ENCODE measurements at places on chromosomes 4 and X.

GRCh38 chr4:112865443-112865842, 184.0 kb upstream of the ANK2 start:
- DNase-seq: no peak

- DNase-seq: no peak
Measured at GRCh38 chrX:41822892-41823291, 98.9 kb downstream of the GPR82 start.

DNA sequence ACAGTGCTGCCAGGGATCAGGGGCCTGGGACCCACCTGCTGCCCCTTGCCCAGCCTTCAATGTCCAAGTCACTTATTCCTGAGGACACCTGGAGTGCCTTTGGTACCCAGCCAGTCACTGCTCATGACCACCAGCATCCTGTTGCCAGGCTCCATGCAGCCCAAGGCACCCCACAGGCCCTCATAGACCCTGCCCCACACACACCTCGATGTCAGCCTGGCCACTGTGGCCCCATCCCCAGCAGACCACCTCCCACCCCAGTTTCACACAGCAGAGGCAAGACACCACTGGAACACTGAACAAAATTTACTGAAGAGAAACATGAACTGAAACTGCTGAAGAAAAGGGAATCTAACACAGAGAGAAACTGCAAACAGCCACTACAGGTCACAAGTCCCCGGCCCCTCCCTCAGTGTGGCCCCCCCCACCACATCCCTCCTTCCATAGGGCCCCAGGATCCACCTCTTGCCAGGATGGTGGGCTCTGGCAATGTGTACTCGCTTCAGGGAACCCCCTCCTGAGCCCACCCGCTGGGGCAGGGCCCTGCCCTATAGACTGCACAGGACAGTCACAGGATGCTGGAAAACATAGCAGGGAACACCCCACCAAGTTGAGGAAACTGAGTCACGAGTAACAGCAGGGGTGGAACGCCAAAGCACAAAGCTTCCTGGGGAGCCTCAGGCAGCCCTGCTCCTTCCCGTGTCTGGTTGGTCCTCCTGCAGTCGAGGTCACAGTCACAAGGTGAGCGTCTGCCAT, 5.2 kb downstream of the PNMA5 start:
- no peak for DNase-seq

DNA sequence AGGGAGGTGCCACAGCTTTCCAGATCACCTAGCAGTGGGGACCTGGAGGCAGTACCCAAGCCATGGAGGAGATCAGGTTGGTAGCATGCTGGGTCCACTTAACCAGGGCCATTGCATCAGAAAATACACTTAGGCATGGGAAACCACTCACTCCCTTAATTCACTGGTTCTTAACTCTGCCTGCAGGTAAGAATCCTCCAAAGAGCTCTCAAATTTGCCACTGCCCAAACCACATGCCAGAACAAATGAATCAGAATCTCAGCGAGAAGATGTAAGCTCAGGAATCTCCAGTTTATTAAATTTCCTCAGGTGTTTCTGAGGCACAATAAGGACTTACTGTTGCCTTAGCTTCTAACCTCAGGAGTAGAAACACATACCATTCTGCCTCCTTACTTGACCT, 327.7 kb upstream of the RASGEF1B start:
- DNase-seq: no peak

GRCh38 chr4:88807499-88807898, 109.9 kb upstream of the NAP1L5 start:
- DNase-seq: no peak

DNA sequence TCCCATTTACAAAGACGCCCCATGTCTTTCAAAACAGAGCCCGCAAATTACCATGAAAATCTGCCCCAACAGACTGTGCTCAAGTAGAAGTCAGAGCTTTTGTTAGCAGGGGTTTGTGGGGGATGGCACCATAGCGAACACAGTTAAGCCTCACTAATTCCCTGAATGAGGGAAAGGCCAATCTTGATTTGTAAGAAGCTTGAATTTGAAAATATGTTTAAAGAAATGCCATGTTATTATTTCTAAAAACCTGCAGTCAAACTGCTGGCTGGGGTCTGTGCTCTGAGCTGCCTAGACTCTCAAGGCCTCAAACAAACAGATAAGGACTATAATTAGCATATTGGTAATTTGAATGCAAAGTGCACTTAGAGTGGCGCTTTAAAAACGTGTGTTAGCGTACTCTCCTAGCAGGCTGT, 9.4 kb upstream of the PAK3 start:
- DNase-seq: no peak

- DNase-seq: no peak
Measured at GRCh38 chr4:116724249-116724648, 361.1 kb downstream of the TRAM1L1 start.

DNA sequence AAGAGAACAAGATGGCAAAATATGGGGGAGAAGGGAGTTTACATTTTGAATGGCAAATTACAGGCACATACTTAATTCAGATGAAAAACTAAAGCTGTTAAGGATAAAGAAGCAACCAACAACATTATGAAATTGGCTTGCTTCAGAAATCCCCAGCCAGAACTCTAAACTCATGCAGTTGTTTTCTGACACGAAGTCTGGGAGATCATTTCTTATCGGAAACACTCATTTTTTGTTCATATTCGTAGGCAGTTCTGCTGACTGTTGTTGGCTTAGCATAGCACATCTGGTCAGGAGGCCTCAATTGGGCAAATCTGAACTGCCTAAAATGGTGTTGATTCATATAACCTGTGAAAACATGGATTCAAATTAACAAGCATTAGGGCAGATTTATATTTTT, 33.0 kb upstream of the ARHGAP6 start:
- DNase-seq: no peak

DNA sequence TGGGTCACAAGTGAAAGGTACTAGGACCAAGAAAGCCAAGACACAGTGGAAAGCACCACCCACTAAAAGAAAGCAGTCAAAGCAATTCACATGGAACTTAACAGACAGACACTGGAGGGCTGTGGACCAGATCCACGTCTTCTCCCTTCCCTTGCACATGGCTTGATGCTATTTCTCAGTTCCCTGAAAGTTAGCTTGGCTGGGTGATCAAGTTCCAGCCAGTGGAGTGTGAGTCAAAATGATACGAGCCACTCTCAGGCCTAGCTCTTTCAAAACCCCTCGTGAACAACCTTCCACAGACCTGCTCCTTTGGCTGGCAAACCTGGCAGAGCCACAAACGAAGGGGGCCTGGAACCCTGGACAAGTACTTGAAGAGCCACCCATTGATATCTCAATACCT, 52.0 kb downstream of the RELL1 start:
- no peak for DNase-seq

DNA sequence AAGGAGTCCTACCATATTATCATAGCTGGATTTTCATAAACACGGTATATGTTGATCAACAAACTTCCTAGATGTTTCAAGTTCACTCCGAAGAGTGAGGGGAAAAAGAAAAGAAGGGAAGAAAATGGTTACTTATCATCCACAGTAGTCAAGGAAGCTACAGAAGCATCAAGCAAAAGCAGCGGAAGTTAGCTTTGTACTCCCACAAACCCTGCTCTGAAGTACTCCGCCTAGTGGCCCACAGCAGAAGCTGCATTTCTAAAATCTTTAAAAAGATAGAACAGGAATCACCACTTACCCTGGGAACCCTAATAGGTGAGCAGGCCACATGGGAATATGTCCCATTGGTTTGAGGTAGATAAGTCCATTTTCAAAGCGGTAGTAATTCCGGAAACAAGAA, 28.5 kb upstream of the FRG1 start:
- no peak for DNase-seq

DNA sequence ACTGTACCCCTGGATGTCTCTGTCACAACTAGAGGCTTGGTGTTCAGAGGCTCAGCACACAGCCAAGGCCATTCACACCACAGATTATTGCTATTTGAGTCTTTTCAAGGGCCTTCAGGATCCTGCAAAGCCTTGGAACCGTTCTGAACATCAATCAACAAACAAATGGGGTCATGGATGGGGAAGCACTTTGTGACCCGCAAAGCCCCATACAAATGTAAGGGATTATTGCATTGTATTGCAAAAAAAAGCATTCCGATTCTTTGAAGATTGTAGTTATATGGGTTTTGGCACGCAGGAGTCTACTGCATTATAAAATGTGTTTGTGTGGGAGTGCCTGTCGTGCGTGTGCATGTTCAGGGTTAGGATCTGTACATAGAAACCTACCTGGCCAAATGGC, 17.3 kb upstream of the BCORL1 start:
- DNase-seq: no peak

DNA sequence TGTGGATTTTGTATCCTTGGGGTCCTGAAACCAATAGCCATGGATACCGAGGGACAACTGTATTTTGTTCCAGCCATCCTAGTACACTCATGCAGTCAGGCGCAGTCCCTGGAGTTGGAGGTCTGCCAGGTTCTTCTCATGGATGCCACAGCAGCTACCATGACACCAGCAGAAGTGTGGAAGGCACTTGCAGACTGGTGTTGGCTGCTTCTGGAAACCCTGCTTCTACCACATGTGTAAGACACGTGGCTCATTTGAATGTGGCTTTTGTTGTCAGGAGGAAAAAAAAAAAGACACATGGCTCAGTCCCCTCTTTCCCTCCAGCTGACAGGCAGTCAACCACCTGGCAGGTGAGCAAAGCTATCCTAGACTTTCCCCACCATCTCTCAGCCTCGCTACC, 19.4 kb downstream of the DRD5 start:
- no peak for DNase-seq

- no peak for DNase-seq
Measured at GRCh38 chr4:178836865-178837264, 1394.6 kb upstream of the AGA start.

GRCh38 chr4:173187732-173188131, 19.1 kb downstream of the GALNT7 start:
- no peak for DNase-seq

DNA sequence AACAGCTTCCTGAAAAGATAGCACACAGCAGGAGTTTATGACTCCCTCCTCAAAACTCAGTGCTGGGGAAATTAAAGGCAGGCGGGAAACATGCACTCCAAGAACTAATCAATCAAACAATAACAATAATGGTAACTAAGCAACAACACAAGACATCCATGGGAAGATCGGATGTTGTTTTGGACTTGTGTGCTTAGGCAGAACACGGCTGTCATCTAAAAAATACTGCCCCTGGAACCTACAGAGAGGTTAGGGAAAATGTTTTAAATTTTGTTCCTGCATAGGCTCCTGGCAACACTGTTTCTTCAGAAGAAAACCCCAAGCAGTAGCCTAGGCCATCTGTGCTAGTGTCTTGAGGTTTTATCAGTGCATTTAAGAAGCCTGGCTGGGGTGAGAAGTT, 1378.2 kb downstream of the STIM2 start:
- no peak for DNase-seq

DNA sequence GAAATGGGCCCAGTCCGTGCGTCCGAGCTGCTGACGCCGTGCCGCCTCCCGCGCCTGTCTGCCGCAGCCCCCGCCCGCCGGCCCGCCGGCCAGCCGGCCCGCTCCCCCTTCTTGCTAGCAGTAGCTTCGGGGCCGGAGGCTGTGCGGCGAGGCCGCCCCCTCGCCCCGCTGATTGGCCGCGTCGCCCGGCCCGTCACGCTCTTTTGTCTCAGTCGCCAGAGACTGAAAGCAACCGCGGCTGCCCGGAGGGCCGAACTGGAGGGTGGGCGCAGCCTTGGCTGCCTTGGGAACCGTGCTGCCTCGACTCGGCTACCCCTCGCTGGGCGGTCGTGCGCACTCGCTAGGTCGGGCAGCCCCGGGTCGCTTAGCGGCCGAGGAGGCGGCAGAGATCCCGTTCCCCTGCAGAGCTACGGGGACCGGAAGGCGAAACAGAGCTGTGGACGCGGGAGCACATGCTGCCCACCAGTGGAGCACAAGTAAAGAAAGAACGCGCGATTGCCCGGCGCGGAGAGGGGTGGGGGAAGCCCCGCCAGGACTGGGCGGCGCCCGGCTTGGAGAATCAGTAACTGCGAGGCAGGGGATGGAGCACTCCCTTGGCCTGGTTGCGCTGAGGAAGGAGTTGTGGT, at the start of gene ZCCHC18:
Gene ZCCHC18, plus strand, starts transcription at position 198 of the 626 bp plus-strand sequence. CDS start 1,589 bp downstream, outside the sequence.
- peak; percentile 27 for DNase-seq

DNA sequence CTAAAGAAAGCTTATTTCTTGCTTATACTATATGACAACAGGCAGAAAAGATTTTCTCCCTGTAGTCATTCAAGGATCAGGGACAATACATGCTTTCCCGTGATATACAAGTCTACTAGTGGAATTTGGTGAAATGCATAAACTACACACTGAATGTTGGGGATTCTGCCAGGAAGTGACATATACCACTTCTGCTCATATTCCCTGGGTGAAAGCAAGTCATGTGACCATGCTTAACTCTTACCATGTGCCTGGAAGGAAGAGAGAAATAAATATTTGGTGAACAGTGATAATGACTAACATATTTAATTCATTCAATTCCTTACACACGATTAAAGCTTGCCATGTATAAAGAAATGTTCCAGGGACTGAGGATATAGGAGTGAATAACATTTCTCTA, 534.6 kb downstream of the PPARGC1A start:
- no peak for DNase-seq

DNA sequence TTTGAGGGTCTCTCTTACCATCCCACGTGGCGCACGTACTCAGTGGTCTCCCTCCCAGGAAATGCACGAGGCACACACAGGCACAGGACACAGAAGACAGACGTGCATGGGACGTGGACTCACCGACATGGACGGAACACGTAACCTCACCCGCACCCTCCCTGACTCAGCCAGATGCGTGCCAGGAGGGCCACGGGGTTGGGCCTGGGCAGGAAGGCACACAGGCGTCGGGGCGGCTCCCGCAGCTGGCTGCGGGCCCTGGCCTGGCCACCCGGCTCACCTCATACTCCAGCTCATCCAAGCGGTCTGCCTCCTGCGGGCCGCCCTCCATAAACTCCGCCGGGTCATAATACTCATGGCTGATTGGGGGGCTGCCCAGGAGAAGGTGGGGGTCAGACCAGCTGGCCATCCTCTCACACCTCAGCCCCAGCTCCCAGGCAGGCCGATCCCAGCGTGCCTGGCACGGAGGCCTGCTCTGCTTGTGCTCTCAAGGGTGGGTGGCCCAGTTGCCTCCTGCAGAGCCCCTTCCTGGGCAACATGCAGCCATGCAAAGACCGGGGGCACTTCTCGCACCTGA, 12.6 kb downstream of the SSR4 start:
- DNase-seq: no peak

DNA sequence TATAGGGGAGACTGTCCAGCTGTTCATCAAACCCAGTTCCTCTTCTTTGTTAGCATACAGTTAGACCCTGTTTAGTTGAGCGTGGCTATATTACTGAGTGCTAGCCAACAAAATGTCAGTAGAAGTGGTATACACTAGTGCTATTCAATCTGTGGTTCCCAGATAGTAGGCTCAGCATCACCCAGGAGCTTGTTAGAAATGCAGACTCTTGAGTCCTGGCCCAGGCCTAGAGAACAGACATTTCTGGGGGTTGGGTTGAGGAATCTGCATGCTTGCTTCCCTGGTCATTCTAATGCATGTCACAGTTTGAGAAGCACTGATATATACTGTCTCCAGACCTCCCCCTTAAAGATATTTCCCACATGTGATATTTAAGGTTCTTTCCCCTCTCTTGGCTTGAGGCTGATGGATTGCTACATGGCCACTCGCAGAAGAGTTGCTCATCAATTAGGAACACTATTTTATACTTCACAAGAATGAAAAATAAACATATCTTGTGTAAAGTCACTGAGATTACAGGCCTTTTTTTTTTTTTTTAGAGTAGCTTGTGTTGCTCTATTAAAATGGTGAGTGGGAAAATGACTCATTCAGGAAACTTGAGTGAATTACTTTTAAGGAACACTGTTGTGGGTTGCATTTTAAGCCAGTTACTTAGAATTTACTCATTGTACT, 289.0 kb downstream of the STIM2 start:
- DNase-seq: no peak
